CD4-positive, alpha-beta T cell treated with Interferon alpha-2 for 1 hour (primary cell): ENCODE measurements at places on chromosomes 11 and 22.

DNA sequence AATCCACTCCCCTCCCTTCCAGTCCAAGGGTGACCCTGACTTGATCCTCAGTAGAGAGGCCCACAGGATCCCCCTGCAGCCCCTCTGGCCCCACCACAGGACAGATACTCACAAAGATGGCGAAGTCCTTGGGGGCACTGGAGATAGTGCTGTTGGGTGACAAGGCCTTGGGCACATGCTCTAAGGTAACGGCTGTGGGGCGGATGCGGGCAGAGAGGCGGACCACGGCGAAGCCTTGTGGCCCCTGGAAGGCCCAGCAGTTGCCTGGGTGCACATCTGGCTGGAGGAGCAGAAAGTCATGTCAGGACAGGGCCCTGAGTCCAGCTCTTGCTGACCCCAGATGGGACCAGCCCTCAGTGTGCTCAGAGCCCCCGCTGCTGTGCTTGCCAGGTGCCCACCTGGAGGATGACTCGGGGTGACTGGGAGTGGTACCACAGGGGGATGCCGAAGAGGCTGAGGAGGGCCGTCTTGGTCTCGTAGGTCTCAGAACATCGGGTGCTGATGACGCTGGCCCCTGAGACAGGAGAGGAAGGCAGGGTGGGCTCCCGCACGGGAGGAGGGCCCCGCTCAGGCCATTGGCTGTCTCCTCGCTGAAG, 17.2 kb downstream of the SUN2 start:
- DNase-seq, result no peak

DNA sequence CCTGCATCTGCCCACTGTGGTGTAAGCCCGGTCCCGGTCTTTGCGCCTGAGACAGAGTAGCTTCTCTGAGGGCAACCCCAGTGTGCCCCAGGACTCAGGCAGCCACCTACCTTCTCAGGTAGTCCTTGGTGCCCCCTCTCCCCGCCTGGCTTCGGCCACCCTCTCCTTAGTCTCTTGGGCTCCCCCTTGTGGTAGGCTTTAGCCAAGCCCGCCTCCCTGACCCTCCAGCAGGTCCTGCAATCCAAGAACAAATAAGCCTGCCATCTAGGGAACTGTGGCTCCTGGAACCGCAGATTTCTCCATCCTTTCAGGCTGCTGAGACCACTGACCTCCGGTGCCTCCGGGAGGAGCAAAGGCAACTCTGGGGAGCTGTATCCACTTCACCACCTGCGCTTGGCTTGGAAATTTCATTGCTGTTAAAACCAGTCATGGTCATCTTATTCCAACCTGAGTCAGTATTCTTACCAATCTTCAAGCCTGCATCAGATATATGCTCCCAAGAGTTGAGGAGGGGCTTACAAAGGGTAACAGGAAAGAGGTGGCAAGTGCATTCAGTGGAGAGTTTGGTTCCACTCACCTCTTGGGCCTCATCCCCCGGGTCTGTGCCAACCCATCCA, 52.8 kb upstream of the TENM4 start:
- DNase-seq, result peak; percentile 10

- no peak for DNase-seq
Measured at GRCh38 chr11:33976495-33977199, 74.9 kb upstream of the CAPRIN1 start.

- no peak for DNase-seq
Measured at GRCh38 chr11:113817162-113817561, 37.6 kb downstream of the CLDN25 start.

DNA sequence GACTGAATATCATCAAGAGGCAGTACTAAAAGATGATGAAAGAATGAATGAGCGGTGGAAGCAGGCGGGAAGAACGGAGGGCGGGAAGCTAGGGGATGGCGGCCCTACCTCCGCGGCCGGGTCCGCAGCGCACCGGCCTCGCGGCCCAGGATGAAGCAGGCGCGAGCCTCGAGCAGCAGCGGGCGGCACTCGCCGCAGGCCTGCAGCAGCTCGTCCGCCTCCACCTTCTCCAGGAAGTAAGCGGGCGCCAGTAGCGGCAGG, 3.4 kb downstream of the KLHL35 start:
- DNase-seq, result no peak

DNA sequence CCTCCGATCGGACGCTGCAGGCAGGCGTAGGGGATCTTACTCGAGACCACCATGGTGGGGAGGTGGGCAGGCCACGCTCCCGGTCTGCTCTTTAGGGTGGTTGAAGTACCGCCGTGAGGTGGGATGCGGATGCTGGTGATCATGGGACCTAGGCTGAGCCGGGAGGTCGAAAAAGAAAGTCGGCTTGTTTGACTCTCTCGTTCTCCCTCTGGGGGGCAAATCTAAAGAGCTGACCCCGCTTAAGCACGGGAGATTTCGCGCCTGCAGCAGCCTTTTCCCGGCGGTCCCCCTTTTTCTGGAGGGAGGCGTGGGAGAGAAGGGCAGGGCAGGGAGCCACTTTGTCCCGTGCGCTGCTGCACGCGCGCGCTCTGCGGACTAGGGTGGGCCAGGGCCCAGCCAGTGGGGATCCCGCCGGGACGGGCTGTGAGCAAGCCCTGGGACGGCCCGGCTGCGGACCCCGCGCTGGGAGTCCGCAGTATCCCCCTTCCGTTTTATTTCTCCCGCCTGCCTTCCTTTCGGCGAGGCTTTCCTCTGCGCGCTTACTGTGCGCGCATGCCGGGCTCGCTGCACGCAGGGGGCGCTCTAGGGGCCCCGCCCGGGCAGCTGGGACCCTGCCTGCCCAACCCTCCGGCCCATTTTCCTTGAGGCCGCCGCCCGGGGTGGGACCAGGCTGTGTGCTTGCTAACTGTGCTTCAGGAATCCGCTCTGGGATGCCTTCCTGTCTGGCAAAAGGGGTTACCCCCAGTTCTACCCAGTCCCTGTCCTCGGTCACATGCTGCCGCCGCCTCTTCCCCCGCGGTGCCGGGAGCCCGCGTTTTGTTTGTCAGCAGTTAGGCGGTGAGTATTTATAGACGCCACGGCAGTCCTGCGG, 81.0 kb downstream of the PRR5L start:
- DNase-seq, result peak; percentile 60

DNA sequence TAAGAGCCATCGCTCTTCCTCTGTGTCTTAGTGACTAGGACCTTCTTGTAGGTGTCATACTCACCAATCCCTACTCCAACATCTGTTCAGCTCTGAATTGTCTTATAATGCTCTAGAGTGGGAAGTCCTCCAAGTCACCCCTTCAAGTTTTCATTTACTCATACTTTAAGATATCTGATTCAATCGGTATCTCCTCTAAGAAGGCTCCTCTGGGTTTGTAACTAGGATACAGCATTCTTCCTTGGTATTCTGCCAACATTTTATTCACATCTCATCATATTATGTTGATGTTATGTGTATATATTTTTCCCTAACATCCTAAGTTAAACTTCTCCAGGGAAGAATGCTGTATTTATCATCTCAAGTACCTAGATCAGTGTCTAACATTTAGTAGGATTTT, 662.1 kb downstream of the NTM start:
- no peak for DNase-seq

DNA sequence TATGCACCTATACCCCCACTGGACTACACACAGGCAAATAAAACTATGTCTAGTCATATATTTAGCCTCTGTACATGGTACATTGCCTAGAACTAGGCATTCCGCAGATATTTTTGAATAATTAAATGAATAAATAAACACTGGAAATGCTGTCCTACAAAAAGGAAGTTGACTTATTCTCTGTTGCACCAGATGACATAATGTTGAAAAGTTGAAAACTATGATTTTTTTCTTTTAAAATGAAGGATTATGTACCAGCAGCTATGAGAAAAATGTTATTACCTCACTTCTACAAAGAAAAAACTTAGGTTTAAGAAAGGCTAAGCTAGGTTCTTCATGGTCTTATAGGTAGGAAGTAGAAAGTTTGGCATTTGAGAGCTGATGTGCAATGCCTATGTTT, 856.6 kb downstream of the METTL15 start:
- no peak for DNase-seq

- DNase-seq, result no peak
Measured at GRCh38 chr11:47928426-47928825, 51.9 kb upstream of the PTPRJ start.

GRCh38 chr11:11135820-11136476, 217.1 kb downstream of the CSNK2A3 start:
- DNase-seq, result no peak
